GM12878 (cell line): ENCODE measurements at places on chromosomes 5 and 9.

DNA sequence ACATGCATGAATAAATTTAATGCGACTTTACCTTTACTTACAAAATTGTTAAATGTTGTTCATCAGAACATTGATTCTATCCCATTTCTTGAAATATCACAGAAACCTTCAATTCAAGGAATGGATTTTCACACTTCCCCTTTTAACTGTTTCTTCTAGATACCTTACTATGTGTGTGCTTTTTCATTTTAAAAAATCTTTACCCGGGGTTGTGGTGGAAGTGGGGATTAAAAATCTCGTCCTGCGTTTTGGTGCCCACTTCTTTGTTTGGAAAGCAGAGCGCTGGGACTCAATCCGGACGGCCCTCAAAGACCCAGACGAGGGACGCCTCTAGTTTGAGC, 5.8 kb upstream of the MEF2C start:
- DNase-seq = no peak

DNA sequence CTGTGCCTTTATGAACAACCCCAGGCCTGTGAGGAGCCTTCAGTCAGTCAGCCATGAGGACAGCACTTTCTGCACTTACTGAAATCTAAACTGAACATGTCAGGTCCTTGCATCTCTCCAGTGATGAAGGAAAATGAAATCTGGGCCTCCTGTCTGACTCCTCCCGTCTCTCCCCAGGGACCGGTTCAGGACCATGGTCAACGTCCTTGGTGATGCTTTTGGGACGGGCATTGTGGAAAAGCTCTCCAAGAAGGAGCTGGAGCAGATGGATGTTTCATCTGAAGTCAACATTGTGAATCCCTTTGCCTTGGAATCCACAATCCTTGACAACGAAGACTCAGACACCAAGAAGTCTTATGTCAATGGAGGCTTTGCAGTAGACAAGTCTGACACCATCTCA, 77.0 kb upstream of the PLPP6 start:
- DNase-seq = no peak

GRCh38 chr5:148214665-148215185, 11.9 kb downstream of the SPINK6 start:
- DNase-seq = no peak

GRCh38 chr9:22005021-22005701, 3.9 kb downstream of the CDKN2B start:
- no peak for DNase-seq

- DNase-seq = no peak
These were observed 111.7 kb upstream of the MSX2 start for GRCh38 chr5:174612686-174613085.

GRCh38 chr9:14466429-14466818, 152.5 kb upstream of the NFIB start:
- no peak for DNase-seq

DNA sequence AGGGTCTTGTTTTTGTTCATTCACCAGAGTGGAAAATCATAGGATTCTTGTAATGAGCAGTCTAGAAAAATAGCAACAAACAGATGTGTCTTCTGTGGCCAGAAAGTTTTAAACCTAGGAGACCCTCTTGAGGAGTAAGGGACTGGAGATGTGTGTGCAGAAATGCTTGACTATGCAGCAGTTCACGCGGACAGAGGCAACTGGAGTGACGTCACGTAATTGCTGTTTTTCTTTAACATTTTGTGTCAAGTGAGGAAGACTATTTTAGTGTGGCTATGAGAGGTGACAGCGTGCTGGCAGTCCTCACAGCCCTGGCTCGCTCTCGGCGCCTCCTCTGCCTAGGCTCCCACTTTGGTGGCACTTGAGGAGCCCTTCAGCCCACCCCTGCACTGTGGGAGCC, 163.1 kb upstream of the PTCH1 start:
- DNase-seq = no peak

DNA sequence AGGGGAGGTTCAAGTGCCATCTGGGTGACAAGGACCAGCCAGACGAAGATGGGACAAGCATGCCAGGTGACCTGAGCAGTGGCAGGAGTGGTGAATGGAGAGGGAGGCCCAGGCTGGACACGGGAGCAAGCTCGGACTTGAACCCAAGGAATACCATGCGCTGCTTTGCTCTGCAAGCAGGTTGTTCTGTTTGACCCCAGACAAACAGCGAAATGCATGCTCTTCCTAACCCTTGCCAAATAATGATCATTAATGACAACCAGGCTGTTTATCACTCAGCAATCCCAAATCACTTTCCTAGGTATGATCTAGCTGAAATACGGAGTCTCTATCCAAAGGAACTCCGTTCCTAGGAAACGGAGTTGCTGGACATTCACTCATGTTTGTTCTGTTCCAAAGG, 77.4 kb downstream of the PTPDC1 start:
- DNase-seq = no peak

DNA sequence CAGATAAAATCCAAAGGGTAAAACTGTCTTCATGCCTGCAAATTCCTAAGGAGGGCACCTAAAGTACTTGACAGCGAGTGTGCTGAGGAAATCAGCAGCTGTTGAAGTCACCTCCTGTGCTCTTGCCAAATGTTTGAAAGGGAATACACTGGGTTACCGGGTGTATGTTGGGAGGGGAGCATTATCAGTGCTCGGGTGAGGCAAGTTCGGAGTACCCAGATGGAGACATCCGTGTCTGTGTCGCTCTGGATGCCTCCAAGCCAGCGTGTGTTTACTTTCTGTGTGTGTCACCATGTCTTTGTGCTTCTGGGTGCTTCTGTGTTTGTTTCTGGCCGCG, 727 bp upstream of the ADRB2 start:
- no peak for DNase-seq

- DNase-seq = peak; percentile 12
These were observed 54.7 kb upstream of the SUSD3 start for GRCh38 chr9:93003552-93004407.
